ENCODE measurements at places on chromosomes 3 and 15.

DNA sequence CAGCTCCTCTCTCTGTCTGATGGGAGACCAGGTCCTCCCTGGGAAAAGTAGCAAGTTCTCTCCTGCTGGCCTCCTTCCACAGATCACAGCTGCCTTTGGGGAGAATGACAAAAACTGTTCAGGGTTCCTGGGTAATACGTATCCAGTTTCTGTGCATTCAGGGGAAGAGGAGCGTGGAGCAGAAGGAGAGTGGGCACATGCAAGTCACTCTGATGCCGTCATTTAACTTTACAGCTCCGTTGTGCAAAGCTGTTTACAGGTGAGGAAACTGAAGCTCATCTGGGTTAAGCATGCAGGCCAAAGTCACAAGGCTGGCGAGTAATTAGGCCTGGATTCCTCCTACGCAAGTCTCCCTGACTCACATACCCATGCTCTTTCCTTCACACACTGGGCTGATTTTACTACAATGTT, 7.5 kb upstream of the TM4SF1 start:
- DNase-seq = no peak

DNA sequence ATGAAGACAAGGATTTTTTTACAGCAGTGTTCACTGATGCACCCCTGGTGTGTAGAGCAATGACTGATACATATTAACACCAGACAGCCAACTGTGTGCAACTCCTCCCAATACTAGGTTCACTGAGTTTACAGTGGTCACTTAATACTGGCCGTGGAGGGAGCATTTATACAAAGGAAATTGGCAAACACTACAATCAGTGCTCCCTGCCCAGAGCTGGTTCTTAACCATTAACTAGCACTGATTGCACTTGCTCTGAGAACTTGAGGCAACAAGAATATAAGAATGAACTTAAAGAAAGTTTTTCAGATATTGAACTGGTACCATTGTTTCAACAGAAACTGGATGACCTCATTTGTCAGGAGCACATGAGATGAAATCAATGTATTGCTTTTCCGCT, 110.6 kb downstream of the MAGI1 start:
- peak; percentile 78 for DNase-seq

GRCh38 chr3:2714834-2715233, 395.3 kb downstream of the IL5RA start:
- DNase-seq = no peak

DNA sequence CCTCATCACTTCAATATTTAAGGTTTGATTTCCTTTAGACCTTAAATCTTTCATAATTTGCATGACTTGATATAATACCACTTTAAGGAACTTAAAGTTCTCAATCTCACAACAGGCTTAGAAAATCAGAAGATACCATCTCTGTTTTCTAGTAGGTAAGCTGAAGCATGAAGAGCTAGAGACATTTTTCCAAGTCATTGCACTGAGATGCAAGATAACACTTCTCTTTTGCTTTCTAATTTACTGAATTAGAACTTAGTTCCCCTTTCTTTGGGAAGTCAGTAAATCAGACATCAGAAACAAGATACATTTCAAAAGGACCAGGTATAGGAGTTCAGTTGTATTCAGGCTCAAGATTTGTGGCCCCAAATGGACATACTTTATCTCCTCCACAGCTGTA, 79.7 kb downstream of the DZIP3 start:
- DNase-seq = no peak

GRCh38 chr15:38602910-38603670, 38.5 kb upstream of the RASGRP1 start:
- DNase-seq = no peak
